ENCODE measurements at places on chromosomes 13 and 19. TPM values are rescaled to one million over a fixed set of nuclear protein-coding genes. Genes with fewer than 3 reads are reported as not detected.

CCNA1 gene
- total RNA-seq: 0.19 TPM

ADAT3 gene
- total RNA-seq: 4.2 TPM

ZNF93 gene
- 18.8 TPM for total RNA-seq

ZNRF4 gene
- not detected for total RNA-seq

PNMA8C gene
- total RNA-seq: not detected

ATP13A1 gene
- total RNA-seq: 48.8 TPM

- no peak overlapping the region for H3K27ac ChIP-seq
- no peaks in the 10 kb centered on the region for H3K27me3 ChIP-seq
- no peak for DNase-seq
- peaks cover 3% of the 10 kb centered on the region for H3K36me3 ChIP-seq
These were observed 9.8 kb downstream of the PARP4 start for GRCh38 chr13:24502533-24503378.

- no peaks in the 10 kb centered on the region for H3K36me3 ChIP-seq
- H3K27ac ChIP-seq: no peak overlapping the region
- no peaks in the 10 kb centered on the region for H3K4me1 ChIP-seq
- peaks cover 5% of the 10 kb centered on the region for H3K27me3 ChIP-seq
- H3K4me3 ChIP-seq: no peak overlapping the region
These were observed 68.2 kb upstream of the LSM14A start for GRCh38 chr19:34104096-34104495.

DNA sequence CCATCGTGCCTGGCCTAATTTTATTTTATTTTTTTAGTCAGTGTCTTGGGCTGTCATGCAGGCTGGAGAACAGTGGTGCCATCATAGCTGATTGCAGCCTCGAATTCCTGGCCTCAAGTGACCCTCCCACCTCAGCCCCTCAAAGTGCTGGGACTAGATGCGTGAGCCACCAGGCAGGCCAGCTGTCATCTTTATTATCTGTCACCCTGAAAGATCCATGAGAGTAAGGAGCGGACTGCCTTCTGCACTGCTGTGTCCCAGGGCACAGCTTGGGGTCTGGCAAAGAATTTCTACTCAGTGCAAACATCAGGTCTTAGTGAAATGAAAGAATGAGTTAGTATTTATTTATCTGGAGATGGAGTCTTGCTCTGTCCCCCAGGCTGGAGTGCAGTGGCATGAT, 9.5 kb upstream of the TLE5 start:
- H3K4me1 ChIP-seq: peaks cover 6% of the 10 kb centered on the region
- no peak for DNase-seq
- no peaks in the 10 kb centered on the region for H3K36me3 ChIP-seq
- no peaks in the 10 kb centered on the region for H3K27me3 ChIP-seq

DNA sequence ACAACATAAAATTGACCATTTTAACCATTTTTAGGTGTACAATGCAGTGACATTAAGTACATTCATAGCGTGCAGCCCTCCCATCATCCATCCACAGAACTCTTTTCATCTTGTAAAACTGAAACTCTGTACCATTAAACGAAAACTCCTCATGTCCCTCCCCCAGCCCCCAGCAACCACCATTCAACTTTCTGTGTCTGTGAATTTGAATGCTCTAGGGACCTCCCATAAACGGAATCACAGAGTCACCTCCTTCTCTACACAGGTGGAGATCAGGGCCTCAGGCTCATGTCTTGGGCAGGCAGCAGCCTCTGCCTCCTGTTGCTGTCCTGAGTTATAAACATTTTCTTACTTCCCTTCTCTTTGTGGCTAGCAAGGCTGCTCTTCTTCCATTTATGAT, 7.3 kb upstream of the CCNE1 start:
- no peaks in the 10 kb centered on the region for H3K36me3 ChIP-seq
- H3K27me3 ChIP-seq: no peaks in the 10 kb centered on the region
- H3K27ac ChIP-seq: no peak overlapping the region
- peaks cover 20% of the 10 kb centered on the region for H3K4me1 ChIP-seq

DNA sequence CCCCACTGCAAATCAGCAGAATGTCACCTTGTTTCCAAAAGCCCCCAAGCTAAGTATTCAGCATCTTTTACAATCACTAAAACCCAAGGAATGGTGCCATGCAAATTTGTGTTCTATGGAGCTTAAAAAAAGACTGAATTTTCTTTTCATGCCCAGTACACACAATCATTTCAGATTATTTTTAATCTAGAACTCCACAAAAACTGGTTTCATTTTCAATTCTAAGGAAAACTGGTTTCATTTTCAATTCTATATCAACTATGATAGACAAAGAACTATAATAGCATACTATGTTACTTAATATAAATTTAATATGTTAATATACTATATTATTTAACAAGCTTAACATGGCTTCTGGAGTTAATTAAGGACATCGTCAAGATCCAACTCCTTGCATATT, 88.4 kb upstream of the DOCK9 start:
- peaks cover 68% of the 10 kb centered on the region for H3K4me1 ChIP-seq
- peaks cover 6% of the 10 kb centered on the region for H3K36me3 ChIP-seq
- no peak for DNase-seq
- peak overlapping the region; percentile 48 for H3K27ac ChIP-seq
- H3K4me3 ChIP-seq: no peak overlapping the region
- no peaks in the 10 kb centered on the region for H3K27me3 ChIP-seq

DNA sequence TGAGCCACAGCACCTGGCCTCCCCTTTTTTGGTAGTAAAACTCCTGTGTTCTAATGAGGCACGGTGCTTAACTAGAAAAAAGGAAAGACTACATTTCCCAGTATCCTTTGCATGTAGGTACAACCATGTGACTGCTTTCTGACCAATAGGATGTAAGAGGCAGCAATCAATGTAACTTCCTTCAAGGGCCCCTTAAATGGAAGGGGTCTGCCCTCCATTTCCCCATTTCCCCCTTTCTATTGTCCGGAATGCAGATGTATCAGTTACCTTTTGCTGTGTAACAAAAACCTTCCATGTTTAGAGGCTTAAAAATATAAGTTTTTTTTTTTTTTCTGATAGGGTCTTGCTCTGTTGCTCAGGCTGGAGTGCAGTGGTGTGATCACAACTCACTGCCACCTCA, 2.2 kb downstream of the GPR32 start:
- no peaks in the 10 kb centered on the region for H3K36me3 ChIP-seq
- H3K27me3 ChIP-seq: peaks cover 28% of the 10 kb centered on the region
- no peak overlapping the region for H3K4me3 ChIP-seq
- no peaks in the 10 kb centered on the region for H3K4me1 ChIP-seq
- no peak for DNase-seq
- no peak overlapping the region for H3K27ac ChIP-seq

DNA sequence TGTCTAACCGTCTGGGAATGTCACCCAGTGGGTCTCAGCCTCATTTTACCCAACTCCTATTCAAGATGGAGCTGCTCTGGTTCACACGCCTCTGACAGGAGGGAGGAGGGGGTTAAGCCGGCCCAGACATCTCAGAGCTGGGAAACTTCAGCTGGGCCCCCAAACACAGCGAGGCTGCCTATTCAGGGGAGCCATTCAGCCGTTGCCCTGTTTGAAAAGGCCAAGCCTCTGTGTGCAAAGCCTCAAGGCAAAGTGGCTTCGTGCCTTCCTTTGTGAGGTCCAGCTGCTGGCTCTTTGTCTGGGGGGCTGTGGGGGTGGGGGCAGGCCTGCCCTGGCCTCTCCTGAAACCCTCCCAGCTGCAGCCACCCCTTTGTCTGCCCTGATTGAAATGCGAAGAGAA, 147.4 kb downstream of the PTPRS start:
- no peak for DNase-seq
- no peaks in the 10 kb centered on the region for H3K4me1 ChIP-seq
- no peaks in the 10 kb centered on the region for H3K36me3 ChIP-seq

- no peak overlapping the region for H3K27ac ChIP-seq
- no peaks in the 10 kb centered on the region for H3K27me3 ChIP-seq
- no peak overlapping the region for H3K4me3 ChIP-seq
- DNase-seq: no peak
- peaks cover 76% of the 10 kb centered on the region for H3K4me1 ChIP-seq
- peaks cover 2% of the 10 kb centered on the region for H3K36me3 ChIP-seq
These were observed 198.2 kb downstream of the KLF12 start for GRCh38 chr13:73935991-73936390.

DNA sequence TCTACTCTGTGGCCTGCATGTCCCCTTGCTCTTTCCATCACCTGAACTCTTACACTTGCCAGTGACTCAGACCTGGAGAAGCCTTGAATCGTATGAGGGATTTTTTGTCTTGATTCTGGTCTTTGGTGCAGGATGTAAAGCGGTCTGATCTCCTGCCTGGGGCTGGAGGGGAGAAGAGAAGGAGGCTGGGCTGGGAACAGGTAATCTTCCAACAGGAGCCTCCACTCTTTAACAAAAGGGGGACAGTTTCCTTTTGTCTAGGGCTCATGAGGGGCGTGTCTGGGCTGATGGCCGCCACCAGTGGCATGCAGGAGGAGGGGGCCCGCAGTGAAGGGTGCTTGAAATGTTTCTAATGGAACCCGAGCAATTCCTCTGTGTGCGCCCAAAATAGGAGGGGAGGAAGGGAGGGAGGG, 24.7 kb downstream of the NFIX start:
- H3K4me3 ChIP-seq: no peak overlapping the region
- no peaks in the 10 kb centered on the region for H3K36me3 ChIP-seq
- H3K4me1 ChIP-seq: peaks cover 28% of the 10 kb centered on the region
- no peak overlapping the region for H3K27ac ChIP-seq

GRCh38 chr13:24172071-24172470, 11.6 kb downstream of the SPATA13 start:
- peaks cover 59% of the 10 kb centered on the region for H3K4me1 ChIP-seq
- H3K27ac ChIP-seq: no peak overlapping the region
- no peak for DNase-seq
- H3K27me3 ChIP-seq: no peaks in the 10 kb centered on the region
- H3K4me3 ChIP-seq: no peak overlapping the region

- no peaks in the 10 kb centered on the region for H3K27me3 ChIP-seq
- no peaks in the 10 kb centered on the region for H3K4me1 ChIP-seq
These were observed 20.7 kb upstream of the NWD1 start for GRCh38 chr19:16698914-16699313.

DNA sequence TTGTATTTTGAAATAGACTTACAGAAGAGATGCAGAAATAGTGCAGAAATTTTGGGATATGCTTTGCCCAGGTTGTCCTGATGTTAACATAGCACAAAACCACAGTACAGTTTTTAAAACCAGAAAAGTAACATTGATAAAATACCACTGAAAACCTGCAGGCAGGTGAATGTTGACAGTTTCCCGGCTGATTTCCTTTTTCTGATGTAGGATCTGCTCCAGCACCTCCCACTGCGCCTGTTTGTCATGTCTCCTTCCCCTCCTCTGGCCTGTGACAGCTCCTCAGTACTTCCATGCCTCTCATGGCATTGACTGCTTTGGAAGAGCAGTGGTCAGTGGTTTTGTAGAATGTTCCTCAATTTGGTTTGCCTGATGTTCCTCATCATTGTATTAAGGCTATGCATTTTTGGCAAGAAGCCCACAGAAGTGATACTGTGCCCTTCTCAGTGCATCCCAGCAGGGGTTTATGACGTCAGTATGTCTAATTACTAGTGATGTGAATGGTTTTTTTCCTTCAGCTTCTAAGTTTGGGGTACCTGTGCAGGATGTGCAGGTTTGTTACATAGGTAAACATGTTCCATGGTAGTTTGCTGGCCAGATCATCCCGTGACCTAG, 31.0 kb downstream of the TDRD12 start:
- no peak overlapping the region for H3K27ac ChIP-seq
- no peak overlapping the region for H3K4me3 ChIP-seq
- DNase-seq: no peak

DNA sequence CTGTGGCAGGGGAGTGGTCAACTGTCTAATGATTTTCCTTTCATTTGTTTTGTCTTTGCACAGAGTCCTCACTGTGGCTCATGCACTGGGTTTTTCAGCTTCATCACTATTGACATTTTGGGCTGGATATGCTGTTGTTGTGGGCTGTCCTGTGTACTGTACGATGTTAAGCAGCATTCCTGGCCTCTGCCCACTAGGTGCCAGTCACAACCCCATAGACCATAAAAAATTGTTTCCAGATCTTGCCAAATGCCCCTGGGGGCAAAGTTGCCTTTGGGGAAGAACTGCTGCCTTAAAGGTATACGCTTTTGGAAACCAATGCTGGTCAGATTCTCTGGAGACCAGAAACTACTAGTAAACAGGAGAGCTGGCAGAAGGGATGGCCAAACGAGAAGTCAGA, 310.4 kb downstream of the SPRY2 start:
- H3K4me3 ChIP-seq: no peak overlapping the region
- DNase-seq: no peak
- H3K36me3 ChIP-seq: no peaks in the 10 kb centered on the region
- H3K27ac ChIP-seq: no peak overlapping the region

- no peaks in the 10 kb centered on the region for H3K4me1 ChIP-seq
- DNase-seq: no peak
- H3K36me3 ChIP-seq: no peaks in the 10 kb centered on the region
These were observed 9.4 kb upstream of the SEMA6B start for GRCh38 chr19:4568886-4569285.

DNA sequence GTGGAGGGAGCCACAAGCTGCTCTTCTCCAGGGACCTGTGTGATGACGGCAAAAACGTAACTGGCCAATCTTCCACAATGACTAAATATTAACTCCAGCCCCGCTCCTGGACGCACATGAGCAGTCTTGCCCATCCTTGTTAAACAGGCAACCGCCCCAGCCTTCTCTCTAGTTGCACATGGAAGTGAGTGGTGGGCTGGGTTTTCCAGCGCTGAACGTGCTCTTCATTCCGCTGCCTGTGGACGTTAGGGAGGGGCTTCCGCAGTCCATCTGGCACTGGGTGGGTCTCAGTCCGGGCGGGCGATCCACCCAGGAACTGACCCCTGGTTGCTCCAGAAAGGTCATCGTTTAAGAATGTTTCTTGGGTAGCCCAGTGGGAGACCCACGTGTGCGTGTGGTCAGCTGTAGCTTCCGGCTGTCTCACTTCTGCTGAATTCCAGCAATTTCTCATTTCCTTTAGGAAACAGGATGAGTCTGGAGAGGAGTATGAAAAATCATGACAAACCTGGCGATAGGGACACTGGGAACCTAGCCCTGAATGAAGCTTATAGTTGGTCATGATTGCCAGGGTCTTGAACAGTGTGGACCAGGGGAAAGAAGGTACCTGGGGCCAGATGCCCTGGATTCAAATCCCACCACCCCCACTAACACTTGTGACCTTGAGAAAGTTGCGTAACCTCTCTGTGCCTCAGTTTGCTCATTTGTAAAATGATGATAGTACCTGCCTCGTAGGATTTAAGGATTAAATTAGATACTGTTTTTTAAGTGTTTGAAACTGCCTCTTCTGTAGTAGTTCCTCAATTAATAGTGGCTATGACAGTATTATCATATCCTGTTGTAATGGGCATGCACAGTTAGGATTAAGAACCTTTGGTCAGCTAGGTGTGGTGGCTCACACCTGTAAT, 92.6 kb downstream of the SIPA1L3 start:
- H3K36me3 ChIP-seq: no peaks in the 10 kb centered on the region
- no peak overlapping the region for H3K4me3 ChIP-seq
- H3K27ac ChIP-seq: no peak overlapping the region
- H3K27me3 ChIP-seq: no peaks in the 10 kb centered on the region
- H3K4me1 ChIP-seq: peaks cover 5% of the 10 kb centered on the region
- no peak for DNase-seq

Data from activated T-cell treated with anti-CD3 and anti-CD28 coated beads, Interleukin-2, amount 50 U/mL, for 72 hours (primary cell).